ENCODE measurements at places on chromosomes 6 and 20. TPM values are rescaled to one million over a fixed set of nuclear protein-coding genes. Genes with fewer than 3 reads are reported as not detected.

Gene CST5
- total RNA-seq, result not detected

Gene TAP1
- 30.6 TPM for total RNA-seq

Gene WFDC5
- total RNA-seq, result 1.0 TPM

Gene TINAG
- not detected for total RNA-seq

All from prostate gland (tissue), 2 donors.